ENCODE measurements at places on chromosomes 2 and 18.

GRCh38 chr2:15359716-15360531 is 201.2 kb downstream of the NBAS start:
- DNase-seq, result peak; percentile 93

- no peak for DNase-seq
Observed at GRCh38 chr18:67007999-67008398, 404.1 kb upstream of the CDH19 start.

DNA sequence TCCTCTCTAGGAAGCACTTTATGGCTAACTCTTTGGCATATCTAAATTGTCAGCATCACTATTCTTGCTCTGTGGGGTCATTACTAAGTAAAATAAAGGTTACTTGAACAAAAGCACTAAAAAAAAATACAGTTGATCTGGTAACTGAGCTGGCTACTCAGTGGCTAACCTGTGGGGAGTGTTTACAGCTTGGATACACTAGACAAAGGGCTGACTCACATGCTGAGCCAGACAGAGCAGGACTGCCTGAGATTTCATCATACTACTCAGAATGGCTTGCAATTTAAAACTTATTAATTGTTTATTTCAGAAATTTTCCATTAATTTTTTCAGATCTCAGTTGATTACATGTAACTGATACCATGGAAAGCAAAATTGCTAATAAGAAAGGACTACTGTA is 1690.4 kb upstream of the SLC39A10 start:
- peak; percentile 66 for DNase-seq

GRCh38 chr2:2234398-2235195 is 96.5 kb downstream of the MYT1L start:
- peak; percentile 12 for DNase-seq

- peak; percentile 64 for DNase-seq
Observed at GRCh38 chr2:7633566-7634153, 716.4 kb downstream of the RNF144A start.

GRCh38 chr2:219663116-219663762 is 35.8 kb downstream of the SLC4A3 start:
- DNase-seq, result no peak

GRCh38 chr18:44323125-44323524 is 357.6 kb upstream of the SETBP1 start:
- DNase-seq, result no peak

DNA sequence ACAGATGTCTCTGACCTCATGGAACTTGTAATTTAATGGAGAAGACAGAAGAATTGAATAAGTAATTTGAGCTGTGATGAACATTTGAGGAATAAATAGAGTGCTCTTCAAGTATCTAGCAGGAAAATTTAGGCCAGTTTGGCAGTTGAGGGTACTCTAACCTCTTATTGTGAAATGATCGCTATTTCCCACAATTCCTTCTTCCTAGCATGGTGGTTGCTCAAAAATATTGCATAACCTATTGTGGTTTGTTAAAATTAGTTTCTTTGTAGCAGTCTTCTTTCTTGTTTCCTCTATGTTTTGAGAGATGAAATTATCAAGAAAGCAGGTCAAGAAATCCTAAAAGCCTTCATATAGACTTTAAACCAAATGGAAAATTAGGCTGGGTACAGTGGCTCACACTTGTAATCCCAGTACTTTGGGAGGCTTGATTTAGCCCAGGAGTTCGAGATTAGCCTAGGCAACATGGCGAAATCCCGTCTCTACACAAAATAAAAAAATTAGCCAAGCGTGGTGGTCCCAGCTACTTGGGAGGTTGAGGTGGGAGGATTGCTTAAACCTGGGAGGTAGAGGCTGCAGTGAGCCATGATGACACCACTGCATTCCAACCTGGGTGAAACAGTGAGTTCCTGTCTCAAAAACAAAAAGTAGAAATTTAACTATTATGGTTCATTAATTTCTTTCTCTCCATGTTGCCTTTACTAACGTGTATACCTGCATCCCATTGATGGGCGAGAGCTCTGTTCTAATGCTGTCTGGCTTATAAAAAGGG is 58.7 kb downstream of the RBKS start:
- no peak for DNase-seq

- no peak for DNase-seq
Observed at GRCh38 chr2:230394301-230394700, 21.7 kb upstream of the SP100 start.

- no peak for DNase-seq
Observed at GRCh38 chr2:241984658-241985057, 115.1 kb downstream of the RTP5 start.

DNA sequence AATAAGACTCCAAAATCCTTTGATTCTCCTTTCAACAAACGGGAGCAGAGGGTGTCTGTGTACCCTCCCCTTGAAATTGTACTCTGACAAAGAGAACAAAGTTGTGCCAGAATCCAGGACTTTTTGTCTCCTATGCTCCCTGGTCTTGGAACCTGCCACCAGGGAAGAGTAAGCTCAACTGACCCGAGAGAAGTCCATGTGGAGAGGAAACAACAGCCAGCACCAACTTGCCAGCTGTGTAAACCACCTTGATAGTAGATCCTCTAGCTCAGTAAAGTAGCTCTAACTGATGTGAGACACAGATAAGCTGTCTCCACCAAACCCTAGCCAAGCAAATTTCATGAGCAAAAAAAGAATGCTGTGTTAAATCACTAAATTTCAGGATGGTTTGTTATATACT is 46.9 kb downstream of the LNPK start:
- no peak for DNase-seq

DNA sequence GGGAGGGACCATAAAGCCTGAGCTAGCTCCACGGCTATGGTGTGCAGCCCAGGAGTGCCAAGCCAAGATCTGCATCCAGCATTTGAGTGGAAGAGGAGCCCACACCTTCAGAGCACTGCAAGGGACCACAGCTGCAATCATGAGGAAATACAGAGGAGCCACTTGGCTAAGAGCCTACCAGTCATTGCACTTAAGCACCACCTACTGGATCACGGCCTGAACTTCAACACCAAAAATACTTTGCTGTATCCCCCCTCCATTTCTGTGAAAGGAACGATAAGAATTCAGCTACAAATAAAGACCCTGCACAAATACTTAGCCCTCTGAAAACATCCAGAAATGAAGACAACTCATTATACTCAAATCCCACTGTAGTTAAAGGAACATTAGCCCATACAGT is 545.3 kb downstream of the TSN start:
- DNase-seq, result peak; percentile 52

DNA sequence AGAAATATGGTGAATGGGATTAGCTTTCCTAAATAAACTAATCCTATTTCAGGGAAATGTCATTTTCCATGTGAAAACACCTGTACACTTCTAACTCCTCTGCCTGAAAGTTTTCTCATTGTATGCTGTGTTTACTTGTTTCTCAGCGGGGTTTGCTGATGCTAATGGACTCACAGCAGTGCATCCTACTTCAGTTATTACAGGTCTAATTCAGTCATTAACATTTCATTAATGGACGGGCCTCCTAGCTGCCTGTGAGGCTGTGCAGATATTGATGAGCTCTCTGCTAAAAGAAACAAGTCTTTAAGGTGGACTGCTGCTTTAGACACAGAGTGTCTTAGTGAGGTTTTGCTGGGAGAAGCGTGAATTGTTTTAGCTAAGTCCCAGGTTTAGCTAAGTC is 1342.0 kb upstream of the ZEB2 start:
- DNase-seq, result no peak

DNA sequence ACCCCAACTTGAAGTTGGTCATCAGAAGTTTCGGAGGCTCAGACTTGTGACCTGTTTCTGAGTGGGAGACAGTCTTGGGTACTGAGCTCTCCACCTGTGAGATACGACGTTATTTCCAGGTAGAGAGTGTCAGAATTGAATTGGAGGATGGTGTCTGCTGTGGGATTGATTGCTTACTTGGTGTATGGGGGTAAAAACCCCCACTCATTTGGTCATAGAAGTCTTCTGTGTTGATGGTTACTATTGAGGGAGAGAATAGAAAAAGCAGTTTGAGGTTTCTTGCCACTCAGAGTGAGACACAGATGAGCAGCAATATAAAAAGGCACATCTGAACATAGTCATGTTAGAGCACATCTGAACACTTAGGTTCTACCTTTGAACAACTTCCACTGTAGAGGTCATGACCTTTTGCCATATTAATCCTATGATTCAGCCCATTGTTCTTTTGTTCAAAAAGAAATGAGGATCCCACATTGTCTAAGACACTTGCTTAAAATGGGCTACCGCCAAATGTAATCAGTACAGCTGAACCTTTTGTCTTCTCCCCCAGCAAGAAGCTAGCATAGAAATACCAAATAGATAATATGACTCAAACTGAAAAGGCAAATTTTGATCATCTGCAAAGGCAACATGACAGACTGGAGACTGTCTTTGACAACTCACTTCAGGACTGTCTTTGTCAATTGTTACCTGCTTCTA is 73.3 kb downstream of the NAB1 start:
- DNase-seq, result peak; percentile 49

- no peak for DNase-seq
Observed at GRCh38 chr2:69644506-69644979, 1.0 kb upstream of the AAK1 start.
